Brain pericyte (primary cell): ENCODE measurements at places on chromosomes 6 and 20.

DNA sequence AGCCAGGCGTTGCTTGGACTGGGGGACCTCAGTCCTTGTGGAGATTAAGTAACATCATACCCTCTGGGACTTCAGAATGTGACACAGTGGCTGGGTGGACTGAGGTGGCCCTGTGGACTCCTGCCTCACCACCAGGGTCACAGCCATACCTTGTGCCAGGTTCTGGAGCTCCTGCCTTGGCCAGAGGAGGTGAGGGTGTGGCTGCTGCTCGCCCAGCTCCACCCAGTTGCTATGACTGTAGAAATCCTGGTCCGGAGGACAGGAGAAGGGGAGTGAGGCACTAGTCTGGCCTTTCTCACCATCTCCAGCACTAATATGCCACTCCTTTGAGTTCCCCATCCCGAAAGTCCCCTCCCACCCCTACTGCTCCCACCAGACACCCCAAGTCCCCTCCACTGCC lies 1.9 kb downstream of the VWA7 start:
- DNase-seq, result no peak

- no peak for DNase-seq
Measured at GRCh38 chr6:85824329-85824728, 181.6 kb upstream of the SYNCRIP start.

GRCh38 chr6:33854572-33855030 lies 50.8 kb upstream of the MLN start:
- DNase-seq, result no peak

GRCh38 chr6:37940074-37940847 lies 120.7 kb downstream of the ZFAND3 start:
- DNase-seq, result no peak

- no peak for DNase-seq
Measured at GRCh38 chr6:6858533-6858982, 249.2 kb upstream of the RREB1 start.

- no peak for DNase-seq
Measured at GRCh38 chr20:2348336-2348735, 32.4 kb upstream of the TGM6 start.

- no peak for DNase-seq
Measured at GRCh38 chr6:160400446-160400845, 52.3 kb downstream of the SLC22A3 start.

GRCh38 chr20:35568645-35569044 lies 26.8 kb downstream of the ERGIC3 start:
- DNase-seq, result no peak

- DNase-seq, result no peak
Measured at GRCh38 chr20:18164356-18164755, 26.7 kb downstream of the KAT14 start.

GRCh38 chr6:124867121-124867520 lies 95.1 kb upstream of the RNF217 start:
- no peak for DNase-seq

- no peak for DNase-seq
Measured at GRCh38 chr6:140360651-140361050, 986.2 kb upstream of the CITED2 start.
